ENCODE measurements at places on chromosomes 6 and 20.

- no peak for DNase-seq
Observed at GRCh38 chr6:129257196-129257595, 374.3 kb downstream of the LAMA2 start.

- no peak for DNase-seq
Observed at GRCh38 chr6:82893889-82894652, 171.6 kb downstream of the UBE3D start.

GRCh38 chr6:86558318-86558717 is 379.0 kb upstream of the HTR1E start:
- no peak for DNase-seq

DNA sequence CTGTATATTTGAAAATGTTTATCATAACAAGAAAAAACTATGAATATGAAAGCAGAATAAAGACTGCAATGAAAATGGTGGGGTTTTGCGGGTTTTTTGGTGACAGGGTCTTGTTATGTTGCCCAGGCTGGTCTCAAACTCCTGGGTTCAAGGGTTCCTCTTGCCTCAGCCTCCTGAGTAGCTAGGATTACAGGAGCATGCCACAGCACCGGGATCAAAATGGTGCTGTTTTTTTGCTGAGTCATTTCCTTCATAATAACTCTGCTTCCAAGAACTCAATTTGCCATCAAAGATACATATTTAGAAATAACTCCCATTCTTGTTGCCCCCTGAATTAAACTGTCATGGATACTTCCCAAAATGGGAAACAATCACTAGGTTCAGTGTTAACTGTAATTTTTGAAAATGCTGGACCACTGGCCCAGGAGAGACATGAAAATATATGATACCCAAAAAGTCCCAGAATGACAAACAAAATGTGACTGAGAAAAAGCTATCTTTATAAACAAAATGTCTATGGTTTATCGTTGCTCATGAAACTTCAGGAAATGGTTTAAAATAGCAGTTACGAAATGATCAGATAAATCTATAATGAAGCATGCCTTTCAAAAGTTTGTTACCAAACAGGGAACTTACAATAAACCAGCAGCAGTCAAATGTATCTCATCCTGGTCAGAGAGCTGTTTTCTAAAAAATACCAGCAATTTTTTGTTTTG is 32.2 kb downstream of the ILRUN start:
- DNase-seq, result no peak

DNA sequence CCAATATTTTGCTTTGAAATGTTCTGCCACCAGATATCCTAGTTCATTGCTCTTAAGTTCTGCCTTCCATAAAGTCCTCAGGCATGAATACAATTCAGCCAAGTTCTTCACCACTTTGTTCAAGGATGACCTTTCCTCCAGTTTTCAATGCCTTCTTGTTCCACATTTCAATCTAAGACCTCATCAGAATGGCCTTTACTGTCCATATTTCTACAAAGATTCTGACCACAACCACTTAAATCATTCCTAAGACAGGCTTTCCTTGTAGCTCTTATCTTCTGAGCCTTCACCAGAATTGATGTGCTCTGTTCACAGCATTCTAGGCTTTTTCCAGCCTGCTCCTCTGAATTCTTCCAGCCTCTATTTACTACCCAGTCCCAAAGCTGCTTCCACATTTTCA is 319.0 kb downstream of the HACE1 start:
- DNase-seq, result no peak

DNA sequence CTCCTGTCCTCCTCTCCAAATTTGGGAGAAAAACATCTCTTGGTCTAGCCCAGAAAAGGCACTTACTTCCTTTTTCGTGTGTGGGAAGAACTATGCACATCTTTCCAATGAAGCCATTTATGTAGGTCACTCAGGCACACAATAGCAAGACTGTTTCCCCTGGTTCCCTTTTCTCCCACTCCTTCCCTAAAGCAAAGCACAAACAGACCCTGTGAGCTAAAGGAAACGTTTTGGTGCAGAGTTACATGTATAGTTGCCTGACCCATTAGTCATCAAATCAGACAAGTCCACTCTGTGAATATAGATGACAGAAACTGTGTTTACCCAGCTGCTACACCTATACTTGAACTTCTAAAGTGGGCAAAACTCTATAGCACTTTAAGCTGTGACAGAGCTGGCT is 474.6 kb downstream of the COL12A1 start:
- no peak for DNase-seq

- no peak for DNase-seq
Observed at GRCh38 chr6:50961611-50962010, 142.9 kb downstream of the TFAP2B start.

DNA sequence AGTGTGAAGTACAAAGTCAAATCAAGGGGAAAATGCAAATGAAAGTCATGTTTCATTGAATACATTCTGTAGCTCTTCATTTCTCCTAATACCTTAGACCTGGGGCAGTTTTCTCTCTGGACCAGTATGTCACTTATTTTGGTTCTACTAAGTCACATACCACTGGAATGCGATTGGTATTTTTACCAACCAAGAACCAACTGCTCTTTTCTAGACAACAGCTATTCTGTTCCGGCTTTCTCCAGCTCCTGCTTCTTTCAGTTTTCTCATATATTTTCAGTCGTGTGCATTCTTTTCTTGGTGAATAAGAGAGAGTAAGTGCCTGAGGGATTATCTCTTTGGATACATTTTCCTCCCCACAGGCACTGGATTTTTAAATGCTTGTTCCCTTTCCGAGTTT is 39.2 kb upstream of the SPACA1 start:
- no peak for DNase-seq

DNA sequence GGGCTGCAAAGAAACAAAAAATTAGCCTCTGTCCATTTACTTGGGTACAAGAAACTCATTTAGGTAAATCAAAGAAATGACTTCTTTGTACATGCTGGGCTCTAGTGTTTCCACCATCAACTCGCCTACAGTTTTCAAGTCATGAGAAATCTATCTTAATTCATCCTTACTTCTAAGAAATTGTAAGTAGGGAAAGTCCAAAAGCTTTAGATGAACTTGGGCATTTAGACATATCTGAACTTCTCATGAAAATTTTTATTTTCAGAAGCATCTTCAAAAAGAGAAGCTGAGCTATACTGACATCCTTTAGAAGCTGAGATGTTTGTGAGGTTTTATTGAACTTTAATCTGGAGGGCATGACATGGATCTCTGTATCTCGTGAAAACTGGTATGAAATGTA is 117.3 kb downstream of the MYB start:
- DNase-seq, result no peak

DNA sequence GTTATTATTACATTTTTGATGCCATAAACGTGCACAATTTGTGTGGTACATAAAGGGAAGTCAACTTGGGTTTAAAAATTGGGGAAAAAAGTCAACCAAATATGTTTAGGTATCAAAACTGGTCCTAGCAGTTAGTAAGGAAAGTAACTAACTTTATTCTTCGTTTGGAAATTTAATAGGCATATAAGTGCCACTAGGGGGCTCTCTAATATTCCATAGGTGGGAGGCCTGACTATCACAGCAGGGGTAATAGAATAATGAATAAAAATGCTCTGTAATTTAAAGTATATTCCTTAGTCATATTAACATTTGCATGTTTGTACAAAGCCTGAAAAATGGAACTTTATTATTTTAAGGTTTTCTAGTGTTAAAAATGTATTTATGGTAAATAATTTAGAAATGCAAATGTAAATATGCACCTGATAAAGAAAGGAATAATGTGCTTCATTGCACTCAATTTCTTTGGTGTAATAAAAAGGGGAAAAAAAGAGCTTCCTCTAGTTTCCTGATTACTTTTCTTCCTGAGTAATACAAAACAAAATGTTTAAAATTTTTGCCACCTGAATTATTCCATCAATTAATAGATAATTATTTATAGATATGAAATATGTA is 125.7 kb upstream of the HDAC2 start:
- DNase-seq, result no peak

GRCh38 chr6:84137051-84137375 is 90.4 kb downstream of the CEP162 start:
- no peak for DNase-seq

GRCh38 chr6:113401231-113401630 is 455.9 kb upstream of the MARCKS start:
- DNase-seq, result no peak

DNA sequence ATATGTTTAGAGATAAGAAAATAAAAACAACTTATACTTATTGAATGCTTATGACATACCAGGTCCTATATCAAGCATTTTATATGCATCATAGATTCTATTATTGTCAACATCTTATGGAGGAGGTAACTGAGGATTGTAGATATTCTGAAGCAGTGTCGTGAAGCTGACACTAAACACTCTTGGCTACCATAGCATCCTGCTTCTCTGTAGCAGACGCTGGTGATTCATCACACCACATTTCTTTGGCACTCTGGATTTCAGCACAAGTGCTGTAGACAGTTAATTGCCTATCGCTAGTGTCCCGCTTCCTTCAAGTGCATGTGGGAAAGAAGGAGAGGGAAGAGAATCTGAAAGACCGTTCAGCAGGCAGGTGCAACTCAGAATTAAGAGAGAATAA is 317.1 kb downstream of the PLCB1 start:
- no peak for DNase-seq

DNA sequence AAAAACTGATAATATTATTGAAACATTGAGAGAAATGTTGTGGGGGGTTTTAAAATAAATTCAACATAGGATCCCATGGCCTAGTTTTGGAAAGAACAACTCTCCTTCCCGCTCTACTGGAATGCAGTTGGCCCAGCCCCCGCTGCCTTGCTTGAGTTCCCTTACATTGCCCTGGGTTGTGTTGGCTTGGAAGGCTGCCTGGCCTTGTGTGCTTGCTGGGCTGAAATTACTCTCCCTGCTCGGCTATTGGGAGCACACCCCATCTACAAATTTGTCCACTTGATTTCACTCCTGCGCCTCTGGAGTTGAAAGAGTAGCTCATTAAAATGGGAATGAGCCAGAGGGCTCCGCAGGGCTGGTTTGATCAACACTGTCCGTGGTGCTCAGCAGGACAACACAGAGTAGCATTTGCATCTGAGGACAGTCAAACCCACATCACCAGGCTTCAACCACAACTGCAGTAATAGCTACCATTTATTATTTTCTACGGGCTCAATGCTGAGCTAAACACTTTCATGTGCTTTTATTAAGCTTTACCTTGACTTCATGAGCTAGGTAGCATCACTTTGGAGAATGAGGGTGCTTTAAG is 35.2 kb downstream of the DOK5 start:
- DNase-seq, result no peak

- DNase-seq, result no peak
Observed at GRCh38 chr6:168825226-168826077, 384.5 kb downstream of the SMOC2 start.

GRCh38 chr6:25302677-25303128 is 23.5 kb downstream of the CARMIL1 start:
- no peak for DNase-seq

- no peak for DNase-seq
Observed at GRCh38 chr6:155333414-155333813, 19.1 kb upstream of the TFB1M start.

GRCh38 chr20:49478266-49478665 is 4.2 kb downstream of the KCNB1 start:
- no peak for DNase-seq

DNA sequence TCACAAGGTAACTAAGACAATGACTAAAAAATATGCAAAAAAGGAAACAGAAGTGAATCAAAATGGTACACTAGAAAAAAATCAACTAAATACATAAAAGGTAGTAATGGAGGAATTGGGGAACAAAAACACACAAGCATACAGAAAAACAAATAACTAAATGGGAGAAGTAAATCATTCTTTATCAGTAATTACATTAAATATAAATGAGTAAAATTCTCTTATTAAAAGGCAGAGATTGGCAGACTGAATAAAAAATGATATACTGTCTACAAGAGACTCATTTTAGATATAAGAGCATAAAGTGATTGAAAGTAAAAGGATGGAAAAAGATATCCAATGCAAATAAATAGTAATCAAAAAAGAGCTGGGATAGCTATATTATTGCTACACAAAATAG is 39.4 kb upstream of the VEGFA start:
- no peak for DNase-seq

- no peak for DNase-seq
Observed at GRCh38 chr20:18011951-18012645, 43.3 kb downstream of the MGME1 start.

- DNase-seq, result no peak
Observed at GRCh38 chr6:166366921-166367320, 15.8 kb downstream of the MPC1 start.

GRCh38 chr6:37827603-37828265 is 8.2 kb downstream of the ZFAND3 start:
- no peak for DNase-seq

DNA sequence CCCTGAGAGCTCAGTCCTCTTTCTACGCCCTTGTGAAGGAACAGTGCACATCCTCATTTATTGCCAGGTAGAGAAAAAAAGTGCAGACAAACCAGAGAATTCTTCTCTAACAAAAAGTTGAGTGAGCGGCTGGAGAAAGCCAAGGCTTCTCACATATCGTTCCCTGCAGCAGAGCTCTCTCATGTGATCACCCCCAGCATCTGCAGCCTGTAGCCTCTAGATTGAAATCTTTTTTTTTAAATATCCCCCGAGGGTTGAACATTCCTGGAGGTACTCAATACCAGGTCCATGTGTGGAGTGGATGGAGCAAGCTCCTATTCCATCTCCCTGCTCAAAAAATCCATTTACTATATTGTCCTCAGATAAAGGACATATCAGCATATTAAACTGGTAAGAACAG is 22.9 kb upstream of the ZNF133 start:
- no peak for DNase-seq

- DNase-seq, result no peak
Observed at GRCh38 chr6:12034837-12035236, 22.7 kb downstream of the HIVEP1 start.

GRCh38 chr6:30037182-30037788 is 23.8 kb upstream of the POLR1H start:
- no peak for DNase-seq

GRCh38 chr20:1651268-1652058 is 6.1 kb downstream of the SIRPG start:
- DNase-seq, result no peak

DNA sequence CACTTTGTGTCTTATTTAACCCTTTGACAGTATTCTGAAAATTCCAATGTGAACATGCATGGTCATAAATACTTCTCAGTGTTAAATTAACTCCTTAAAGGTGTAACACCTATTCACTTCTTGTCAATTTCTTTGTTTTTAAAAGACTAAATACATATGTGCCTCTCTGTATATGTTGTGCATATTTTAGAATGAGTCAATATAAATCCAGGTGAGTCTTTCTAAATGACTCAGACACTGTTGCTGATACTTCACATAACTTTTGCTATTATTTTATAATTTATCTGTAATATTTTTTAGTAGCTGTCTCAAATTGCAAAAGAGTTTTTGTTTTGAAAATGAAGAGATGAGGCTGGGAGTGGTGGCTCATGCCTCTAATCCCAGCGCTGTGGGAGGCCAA is 36.0 kb downstream of the TIAM2 start:
- no peak for DNase-seq

GRCh38 chr6:5054245-5054873 is 30.8 kb upstream of the PPP1R3G start:
- DNase-seq, result no peak

DNA sequence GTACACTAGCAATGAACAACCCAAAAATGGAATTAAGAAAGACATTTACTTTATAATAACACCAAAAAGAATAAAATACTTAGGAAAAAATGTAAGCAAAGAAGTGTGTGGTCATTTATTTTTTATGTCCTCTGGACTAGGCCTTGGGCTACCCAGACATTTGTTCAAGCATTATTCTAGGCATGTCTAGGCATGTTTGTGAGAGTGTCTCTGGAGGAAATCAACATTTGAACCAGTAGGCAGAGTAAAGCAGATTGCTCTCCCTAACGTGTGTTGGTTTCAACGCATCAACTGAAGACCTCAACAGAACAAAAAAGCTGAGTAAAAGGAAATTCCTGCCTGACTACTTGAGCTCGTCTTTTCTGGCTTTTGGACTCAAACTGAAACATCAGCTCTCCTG is 84.5 kb downstream of the ANKEF1 start:
- DNase-seq, result no peak

Measured in SIG-M5 (cell line).